ENCODE measurements at places on chromosomes 12 and 14.

GRCh38 chr12:63419154-63419553 lies 249.1 kb downstream of the DPY19L2 start:
- DNase-seq: no peak

GRCh38 chr12:31000751-31001150 lies 72.9 kb upstream of the DDX11 start:
- no peak for DNase-seq

DNA sequence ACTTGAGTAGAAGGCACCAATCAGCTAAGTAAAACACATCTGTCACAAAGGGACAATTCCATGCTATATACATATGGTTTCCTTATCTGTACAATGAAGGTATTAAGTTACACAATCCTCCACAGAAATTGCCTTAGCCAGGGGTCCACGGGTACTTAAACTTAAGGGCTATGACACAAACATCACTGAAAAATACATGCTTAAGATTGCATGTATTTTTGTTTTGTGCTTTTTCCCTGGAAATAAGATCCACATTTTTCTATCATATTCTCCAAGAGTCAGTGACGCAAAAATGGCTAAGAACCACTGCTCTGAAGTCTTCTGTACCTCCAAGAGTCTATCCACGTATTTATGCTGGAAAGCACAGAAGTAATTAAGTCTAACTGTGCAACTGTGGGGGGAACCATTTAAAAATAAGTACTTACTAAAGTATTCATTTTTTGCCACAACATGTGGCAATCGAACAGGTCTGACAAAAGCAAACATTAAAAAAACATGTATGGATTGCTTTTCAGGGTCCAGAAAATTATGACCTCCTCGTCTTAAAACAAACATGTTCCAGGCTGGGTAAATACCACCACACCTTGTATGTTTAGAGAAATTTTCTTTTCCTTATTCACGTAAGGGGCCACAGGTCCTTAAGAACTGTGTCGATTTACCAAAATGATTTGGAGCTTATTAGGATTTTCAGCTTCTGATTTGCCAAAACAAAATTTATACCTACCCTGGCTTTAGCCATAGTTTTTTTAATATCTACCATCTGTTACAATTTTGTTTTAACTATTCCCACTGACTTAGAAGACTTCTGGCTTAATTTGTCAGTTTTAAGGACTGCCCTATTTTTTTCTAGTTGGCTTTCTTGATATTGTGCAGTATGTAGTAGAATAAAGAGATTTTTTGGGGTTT lies 2.8 kb downstream of the SLC38A2 start:
- DNase-seq: no peak

DNA sequence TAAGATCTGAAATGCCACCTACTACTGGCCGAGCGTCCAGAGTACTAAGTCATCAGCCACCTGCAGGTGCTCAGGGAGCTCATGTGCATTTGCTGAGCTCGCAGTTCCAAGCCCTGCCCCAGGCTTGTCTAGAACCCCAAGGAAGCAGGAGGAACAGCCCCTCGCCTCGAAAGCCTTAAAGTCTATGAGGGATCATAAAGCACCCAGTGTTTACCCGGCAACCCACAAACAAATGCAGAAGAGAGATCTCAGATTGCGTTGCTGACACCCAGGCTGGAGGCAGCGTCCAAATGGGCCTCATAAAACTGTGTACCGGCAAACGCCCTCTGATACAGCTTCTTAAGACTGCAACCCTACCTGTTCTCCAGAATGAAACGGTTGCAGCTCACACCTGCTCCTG lies 6.8 kb downstream of the KDM2B start:
- DNase-seq: no peak

GRCh38 chr12:91654087-91654486 lies 471.5 kb upstream of the DCN start:
- DNase-seq: no peak

DNA sequence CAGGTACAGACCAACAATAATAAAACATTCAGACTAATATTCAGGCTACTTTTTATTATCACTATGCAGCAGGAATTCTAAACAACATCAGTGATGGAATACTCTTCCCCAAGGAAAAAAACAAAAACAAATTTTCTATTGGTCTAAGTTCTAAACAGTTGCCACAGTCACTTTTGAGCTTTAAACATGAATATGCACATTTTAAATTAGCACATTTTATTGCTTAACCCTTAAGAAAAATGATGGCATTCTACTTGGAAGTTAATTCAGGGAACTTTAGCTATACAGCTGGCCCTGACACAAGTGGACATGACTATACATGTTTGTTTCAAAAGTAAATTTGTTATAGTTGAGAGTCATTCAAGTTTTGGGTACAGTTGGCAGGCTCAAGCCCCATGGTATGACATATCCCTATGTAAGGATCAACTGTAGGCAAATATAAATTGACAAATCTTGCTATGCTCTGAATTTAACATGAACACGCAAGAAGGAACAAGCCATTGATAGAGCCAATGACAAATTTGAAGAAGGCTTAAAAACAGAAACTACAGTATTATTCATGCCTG lies 224.3 kb upstream of the AMIGO2 start:
- DNase-seq: no peak

GRCh38 chr12:129063600-129063999 lies 210.3 kb downstream of the GLT1D1 start:
- no peak for DNase-seq

DNA sequence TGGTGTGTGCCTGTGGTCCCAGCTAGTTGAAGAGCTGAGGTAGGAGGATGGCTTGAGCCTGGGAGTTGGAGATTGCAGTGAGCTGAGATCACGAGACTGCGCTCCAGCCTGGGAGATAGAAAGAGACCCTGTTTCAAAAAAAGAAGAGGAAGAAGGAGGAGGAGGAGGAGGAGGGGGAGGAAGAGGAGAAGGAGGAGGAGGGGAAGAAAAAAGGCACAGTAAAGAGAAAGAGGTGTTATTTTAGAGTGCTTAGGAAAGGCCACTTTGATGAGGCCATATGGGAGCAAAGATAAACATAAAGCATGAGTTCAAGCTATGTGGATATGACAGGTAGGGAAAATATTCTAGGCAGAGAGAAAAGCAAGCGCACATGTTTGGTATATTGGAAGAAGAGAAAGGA lies 154.1 kb upstream of the BTG1 start:
- DNase-seq: no peak

GRCh38 chr14:92938235-92938875 lies 15.4 kb downstream of the CHGA start:
- DNase-seq: no peak

- DNase-seq: no peak
Observed at GRCh38 chr12:66590275-66590985, 88.4 kb downstream of the GRIP1 start.

GRCh38 chr12:121628536-121628935 lies 2.2 kb downstream of the ORAI1 start:
- DNase-seq: no peak

DNA sequence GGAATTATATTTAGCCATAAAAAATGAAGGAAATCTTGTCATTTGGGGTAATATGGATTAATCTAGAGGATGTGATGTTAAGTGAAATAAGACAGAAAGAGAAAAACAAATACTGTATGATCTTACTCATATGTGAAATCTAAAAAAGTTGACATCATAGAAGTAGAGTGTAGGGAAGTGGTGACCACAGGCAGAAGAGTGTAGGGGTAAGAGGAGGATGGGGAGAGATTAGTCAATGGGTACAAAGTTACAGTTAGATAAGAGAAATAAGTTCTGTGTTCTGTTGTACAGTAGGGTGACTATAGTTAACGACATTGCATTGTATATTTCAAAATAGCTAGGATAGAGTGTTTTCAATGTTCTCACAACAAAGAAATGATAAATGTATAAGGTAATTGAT lies 87.0 kb downstream of the TSHR start:
- no peak for DNase-seq

- no peak for DNase-seq
Observed at GRCh38 chr14:44564908-44565307, 57.8 kb upstream of the FSCB start.

DNA sequence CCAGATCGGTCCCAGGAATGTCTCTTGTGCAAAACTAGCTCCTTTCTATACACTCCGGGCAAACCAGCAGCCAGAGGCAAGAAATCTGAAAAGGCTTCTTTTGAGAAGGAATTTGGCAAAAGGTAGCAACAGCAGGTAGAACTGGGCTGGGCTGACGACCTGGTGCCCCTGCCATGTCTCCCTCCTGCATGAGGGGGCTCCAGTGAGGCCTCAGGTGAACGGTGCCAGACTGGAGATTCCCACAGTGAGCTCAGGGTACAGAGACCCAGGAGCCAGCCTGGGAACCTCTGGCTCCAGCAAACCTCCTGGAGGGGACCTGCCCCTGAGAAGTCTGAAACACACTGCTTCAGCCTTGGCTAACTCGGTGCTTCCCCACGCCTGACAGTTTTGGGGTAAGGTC lies 10.8 kb downstream of the ITPK1 start:
- no peak for DNase-seq

DNA sequence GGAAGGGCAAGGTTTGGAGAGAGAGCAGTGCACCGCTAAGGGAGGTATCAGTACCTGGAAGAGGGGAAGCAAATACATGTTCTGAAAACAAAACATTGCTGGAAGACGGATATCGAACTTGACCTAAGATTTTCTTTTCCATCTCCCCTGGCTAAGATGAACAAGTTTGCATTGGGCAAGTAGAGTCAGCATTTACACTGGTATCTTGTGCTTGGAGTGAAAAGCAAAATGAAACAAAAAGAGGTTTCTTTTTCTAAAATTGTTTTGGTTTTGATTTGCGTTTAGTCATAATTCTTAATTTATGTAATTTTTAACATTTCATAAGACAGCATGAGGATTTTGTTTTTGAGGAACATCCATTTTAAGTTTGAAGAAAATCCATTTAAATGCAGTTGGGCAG lies 881.6 kb downstream of the NRXN3 start:
- DNase-seq: no peak

- no peak for DNase-seq
Observed at GRCh38 chr14:37932008-37932407, 275.7 kb upstream of the SSTR1 start.

DNA sequence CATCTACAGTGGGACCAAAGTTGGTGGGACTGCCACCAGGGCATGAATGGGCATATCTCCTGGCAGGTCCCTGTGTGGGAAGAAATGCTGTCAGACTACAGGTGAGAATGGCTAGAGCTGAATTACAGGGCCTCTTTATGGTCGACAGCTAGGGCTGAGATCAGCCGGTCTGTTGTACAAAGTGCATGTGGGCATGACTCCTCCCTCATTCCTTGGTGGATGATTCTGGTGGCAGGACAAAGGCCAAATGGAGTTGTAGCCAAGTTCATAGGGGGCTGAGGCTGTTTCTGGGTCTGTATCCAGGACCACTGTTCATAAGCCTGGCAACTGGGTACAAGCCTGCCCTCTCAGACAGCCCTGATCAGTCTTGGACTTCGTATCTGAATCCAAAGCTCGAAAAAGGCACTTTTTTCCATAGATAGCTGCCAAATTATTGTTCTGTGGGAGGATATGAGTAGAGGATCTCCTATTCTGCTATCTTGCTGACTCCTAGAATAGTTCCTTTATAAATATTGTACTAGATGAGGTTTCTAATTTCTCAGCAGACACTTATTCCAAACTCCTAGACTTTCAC lies 460.8 kb downstream of the TMEM117 start:
- DNase-seq: no peak

DNA sequence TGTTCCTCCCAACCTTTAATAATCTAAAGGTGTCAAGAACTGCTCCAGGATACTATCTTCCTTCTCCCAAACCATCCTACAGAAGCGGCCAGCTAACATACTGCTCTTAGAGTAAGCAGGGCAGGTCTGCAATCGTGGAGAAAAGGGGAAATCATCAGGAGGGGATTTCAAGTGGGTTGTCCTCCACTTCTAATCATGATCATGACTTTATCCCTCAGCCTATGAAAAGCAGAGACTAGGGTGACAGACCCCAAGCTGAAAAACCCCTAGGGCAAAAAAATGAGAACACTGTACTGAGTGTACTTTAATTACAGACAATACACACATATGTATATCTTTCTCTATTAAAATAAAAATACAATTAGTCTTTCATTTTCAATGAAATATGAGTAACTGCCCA lies 13.9 kb downstream of the DUSP16 start:
- DNase-seq: no peak

- DNase-seq: no peak
Observed at GRCh38 chr14:77599889-77600288, 16.5 kb downstream of the SPTLC2 start.

- DNase-seq: no peak
Observed at GRCh38 chr12:119809023-119809422, 68.1 kb downstream of the CIT start.

DNA sequence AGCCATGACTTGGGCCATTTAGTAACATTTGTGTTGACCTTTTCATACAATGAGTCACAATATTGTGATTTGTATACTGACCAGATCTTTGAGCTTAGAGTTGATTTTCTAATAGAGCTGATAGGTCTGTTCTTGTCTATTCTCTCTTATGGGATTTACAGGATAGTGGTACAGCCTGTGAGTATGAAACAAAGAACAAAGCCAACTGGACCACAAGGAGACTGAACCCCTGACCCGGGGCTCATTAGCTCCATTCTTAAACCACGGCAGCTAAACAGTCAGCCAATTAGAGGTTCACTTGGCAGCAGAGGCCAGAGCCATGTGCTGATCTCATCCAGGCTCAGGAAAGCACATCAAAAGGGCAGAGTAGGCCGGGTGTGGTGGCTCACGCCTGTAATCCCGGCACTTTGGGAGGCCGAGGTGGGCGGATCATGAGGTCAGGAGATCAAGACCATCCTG lies 59.1 kb upstream of the GNPNAT1 start:
- no peak for DNase-seq

- DNase-seq: no peak
Observed at GRCh38 chr12:122079532-122080081, 1.1 kb downstream of the MLXIP start.

DNA sequence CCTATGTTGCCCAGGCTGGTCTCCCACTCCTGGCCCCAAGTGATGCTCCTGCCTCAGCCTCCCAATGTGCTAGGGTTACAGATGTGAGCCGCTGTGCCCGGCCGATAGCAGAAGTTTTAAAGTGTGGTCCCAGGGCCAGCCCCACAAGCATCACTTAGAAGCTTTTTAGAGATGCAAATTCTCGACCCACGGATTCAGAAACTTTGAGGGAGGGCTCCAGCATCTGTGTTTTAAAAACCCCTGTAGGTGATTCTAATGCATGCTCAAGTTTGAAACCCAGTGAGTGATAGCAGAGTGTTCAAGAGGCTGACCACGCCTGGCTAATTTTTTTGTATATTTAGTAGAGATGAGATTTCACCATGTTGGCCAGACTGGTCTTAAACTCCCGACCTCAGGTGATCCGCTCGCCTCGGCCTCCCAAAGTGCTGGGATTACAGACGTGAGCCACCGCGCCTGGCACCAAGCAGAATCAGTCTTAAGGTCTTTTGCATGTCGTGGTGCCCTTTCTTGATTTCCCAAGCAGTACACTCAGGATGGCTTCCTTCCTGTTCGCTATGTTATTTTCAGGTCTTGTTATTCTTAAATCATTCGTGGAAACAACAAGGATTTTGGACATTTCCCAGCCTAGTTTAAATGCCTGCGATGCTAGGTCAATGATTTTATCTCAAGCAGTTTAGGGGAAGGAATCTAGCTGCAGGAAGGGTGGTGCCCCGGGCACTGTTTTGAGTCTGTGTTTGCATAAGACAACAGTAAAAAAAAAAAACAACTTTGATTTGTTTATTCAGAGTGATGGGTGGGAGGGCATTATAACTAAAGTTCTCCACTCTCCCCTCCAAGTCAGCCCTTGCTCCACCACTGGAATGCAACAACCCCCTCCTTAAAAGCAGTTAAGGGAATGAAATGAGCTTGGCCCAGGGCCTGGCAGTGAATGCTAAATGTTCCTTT lies 9.2 kb upstream of the RILPL2 start:
- DNase-seq: peak; percentile 11
